ENCODE measurements at places on chromosomes 13 and 19.

DNA sequence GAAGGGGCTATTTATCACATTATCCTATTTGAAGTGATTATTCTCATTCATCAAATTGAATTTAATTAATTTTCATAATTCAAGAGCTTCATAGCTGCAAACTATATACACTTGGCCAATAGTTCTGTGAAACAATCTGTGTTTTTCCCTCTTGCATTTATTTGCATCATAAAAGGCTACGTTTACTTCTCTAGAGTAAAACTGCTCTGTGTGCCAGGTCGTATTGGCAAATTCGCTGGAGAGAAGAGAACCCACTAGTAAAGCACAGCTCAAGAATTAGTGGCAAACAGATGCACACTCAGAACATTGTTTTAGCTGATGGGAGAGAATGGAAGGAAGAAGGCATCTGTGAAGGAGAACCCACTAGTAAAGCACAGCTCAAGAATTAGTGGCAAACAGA, 81.8 kb downstream of the CYSLTR2 start:
- DNase-seq = no peak

GRCh38 chr13:111598747-111599146, 278.3 kb downstream of the TEX29 start:
- DNase-seq = no peak

GRCh38 chr13:35953537-35954206, 177.5 kb downstream of the DCLK1 start:
- DNase-seq = no peak

GRCh38 chr13:113527272-113527958, 36.9 kb upstream of the DCUN1D2 start:
- no peak for DNase-seq

DNA sequence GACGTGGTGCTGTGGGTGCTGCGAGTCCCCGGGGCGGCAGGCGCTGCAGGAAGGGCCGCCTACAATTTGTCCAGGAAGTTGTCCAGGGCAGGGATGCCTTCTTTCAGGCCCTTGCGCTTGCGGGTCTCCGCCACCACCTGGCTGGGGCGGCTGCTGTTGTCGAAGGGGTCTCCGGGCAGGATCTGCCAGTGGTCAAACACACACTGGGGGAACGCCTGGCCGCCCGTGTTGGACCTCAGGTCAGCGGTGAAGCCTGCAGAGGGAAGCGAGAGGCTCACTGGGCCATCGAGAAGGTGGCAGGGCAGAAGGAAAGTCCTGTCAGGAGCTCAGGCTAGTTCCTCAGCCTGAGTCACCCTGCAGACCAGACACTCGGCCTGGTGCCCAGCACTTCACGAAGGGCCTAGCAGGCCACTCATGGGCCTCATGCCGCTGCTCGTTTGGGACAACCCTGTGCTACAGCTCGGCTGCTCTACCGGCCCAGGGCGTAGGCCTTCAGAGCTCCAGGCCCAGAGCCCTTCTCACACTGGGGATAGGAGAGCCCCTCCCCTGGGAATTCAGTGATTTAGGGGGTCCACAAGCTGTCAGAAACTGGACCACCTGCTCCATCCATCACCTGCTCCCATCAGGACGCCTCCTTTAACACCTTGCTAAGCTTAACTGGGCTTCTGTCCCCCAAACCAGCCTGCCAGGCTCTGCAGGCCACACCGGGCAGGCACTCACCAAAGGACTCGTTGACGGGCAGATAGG, 5.8 kb upstream of the DAPK3 start:
- no peak for DNase-seq

DNA sequence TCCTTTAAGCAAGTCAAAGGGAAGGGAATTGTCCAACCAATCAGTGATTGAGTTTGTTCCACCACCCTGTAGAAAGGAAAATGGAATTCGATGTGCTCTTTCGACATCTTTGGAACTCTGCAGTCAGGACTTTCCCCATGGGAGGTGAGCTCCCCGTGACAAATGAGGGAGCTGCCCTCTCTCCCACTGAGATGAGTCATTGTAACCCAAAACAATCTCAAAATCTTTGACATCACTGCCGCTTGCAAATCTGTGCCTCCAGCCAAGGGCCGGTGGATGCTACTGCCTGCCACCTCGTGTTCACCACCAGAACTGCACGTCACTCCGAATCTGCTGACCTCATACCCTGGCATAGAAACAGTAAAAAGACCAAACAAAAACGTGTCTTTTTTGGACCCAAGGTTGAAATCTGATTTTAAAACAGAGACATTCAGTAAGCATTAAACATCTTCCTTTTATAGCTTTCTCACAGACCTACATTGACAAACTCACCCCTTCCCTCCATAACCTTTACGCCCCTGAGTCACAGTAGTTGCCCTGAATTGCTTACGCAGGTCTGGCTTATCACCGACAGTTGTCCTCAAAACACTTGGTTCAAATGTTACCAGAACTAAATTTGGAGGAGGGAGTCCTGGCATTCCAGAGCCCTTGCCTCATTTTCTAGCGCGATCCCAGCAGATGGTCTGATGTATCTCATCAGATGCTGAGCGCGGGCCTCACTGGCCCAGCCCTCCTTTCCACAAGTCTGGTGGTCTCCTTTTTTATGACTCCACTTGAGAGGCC, 105.2 kb downstream of the COL4A2 start:
- DNase-seq = peak; percentile 79

- peak; percentile 73 for DNase-seq
These were observed 75.6 kb upstream of the TM9SF2 start for GRCh38 chr13:99425485-99426341.

DNA sequence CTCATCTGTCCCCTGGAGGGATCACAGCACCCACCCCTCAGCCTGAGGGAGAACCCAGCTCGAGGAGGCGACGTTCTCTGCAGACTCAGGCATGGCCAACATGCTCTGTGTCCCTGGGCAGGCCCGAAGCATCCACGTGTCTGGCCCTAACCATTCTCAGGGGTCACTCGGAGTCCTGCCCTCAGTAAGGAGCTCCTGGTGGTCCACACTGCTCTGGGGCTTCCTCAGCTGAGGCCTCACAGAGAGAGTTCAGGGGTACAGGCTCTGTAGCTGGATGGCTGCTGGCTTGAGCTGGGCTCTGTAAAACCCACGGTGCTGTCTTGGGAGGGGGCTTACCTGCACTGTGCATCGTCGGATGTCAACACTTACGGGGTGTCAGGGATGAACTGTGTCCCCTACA, 4.4 kb upstream of the SIGLEC8 start:
- DNase-seq = no peak

- DNase-seq = peak; percentile 56
These were observed 1.2 kb downstream of the SLC7A1 start for GRCh38 chr13:29594303-29594709.

- no peak for DNase-seq
These were observed 168.1 kb upstream of the SOX21 start for GRCh38 chr13:94880463-94880862.

DNA sequence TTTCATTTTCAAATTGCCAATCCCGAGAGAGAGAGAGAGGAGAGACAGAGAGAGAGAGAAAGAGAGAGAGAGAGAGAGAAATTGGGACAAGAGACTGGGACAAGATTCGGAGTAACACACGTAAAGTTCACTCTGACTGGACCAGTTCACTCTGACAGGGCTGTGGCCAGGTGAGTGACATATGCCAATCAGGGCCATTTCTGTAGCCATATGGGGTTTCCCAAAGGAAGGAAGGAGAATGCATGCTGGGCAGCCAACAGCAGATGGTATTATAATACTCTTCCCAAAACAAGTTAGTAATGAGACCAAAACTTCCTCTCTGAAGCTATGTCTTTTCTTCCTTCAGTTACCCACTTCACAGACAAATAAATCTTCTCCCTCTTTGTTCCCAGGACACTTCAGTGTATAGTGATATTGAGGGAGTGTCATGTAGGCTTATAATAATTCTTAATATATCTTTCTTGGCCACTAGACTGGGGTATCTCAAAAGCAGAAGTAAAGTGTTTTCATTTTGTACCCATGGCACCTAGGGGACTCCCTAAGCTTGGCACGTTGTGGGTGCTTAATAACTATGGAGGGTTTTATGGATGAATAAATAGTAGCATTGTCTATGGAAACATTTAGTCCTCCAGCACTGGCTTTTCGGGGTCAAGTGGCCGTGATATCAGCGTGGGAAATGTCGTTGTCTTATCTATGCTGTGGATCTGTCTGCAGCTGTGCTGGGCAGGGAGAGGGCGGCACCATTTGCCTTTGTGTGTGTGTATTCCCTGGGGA, 51.6 kb downstream of the SERP2 start:
- DNase-seq = no peak

DNA sequence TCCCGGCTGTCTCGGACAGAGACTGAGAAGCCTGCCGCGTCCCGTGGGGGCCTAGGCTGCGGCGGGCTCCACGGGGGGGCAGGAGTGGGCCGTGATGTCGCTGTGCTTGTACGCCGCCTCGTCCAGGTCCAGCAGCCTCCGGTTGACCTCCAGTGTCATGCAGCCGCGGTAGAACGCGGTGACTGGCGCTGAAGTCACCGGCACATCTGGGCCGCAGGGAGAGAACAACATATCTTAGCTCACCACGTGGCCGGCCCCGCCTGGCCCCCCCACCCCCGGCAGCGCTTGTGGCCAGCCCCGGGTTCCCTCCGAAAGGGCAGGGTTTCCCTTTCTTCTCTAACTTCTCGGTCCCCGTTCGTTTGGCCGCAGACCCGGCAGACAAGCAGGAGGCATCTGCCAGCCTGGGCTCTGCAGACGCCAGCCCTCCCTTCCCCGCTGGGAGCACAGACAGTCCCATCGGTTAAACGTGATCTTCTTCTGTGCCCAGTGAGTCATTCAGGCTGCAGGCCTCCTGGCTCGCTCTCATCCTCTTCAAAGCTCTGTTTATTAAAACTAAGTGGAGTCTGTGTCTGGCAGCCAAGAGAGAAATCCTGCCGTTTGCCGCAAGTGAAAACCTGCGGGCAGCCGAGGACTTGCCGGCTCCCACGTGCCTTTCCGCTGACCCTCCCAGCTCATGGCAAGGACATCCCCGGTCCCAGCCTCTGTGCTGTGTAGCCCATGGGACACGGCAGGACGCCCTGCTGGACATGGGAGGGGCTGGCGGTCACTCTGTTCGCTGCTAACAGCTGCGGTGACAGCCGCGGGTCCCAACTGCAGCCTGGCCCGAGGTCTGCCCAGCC, 42.8 kb downstream of the GAS6 start:
- DNase-seq = no peak

GRCh38 chr19:35822579-35822978, 9.9 kb upstream of the PRODH2 start:
- no peak for DNase-seq
